ENCODE measurements at places on chromosomes 16 and 17.

- DNase-seq: no peak
Measured at GRCh38 chr16:69619514-69619913, 53.7 kb downstream of the NFAT5 start.

GRCh38 chr16:83271123-83271522 lies 536.7 kb upstream of the HSBP1 start:
- no peak for DNase-seq

DNA sequence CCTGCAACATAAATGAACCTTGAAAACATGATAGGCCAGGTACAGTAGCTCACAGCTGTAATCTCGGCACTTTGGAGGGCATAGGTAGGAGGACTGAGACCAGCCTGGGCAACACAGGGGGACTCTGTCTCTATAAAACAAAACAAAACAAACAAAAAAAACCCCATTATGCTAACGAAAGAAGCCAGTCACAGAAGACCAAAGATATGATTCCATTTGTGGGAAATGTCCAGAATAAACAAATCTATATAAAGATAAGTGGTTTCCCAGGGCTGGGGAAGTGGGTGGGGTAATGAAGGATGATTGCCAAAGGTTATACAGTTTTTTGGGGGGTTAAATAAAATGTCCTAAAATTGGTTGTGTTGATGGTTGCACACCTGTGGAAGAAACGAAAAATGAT lies 36.5 kb upstream of the SIAH1 start:
- no peak for DNase-seq

- DNase-seq: no peak
Measured at GRCh38 chr16:66369055-66369592, 2.6 kb downstream of the CDH5 start.

GRCh38 chr17:36641877-36642845 lies 40.8 kb downstream of the MRM1 start:
- peak; percentile 22 for DNase-seq

DNA sequence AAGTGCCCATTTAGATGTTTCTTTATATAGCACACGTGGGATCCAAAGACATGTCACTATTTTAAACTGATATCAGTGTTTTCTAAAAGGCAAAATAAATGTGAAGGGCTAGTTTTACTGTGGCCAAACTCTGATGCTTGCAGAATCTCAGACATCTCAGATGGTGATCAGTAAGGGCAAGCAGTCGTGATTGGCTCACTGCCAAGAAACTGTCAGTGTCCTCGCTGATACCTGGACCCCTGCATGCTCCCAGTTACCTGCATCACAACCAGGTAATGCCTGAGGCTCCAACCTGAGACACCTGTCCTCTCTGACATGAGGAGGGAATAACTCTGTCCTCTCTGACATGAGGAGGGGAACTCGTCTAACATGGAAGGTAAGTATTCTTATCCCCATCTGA lies 114.0 kb downstream of the SPECC1 start:
- peak; percentile 27 for DNase-seq

DNA sequence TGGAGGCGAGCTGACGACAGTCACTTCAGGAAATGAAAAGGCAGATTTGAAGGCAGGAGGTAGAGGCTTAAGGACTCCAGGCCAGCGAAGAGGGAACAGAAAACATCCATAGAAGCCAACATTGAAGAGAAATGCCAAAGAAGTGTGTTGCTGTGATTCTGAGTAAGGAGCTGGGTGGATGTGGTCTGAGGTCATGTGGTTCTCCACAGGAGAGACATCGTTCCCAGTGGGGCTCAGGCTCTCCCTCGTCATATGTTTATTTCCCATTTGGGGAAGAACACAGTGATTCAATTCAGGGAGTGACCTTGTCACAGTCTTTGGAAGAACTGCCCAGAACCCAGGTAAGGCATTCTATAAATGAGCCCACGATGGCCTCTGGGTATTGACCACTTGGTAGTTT lies 6.6 kb upstream of the PMP22 start:
- DNase-seq: no peak

DNA sequence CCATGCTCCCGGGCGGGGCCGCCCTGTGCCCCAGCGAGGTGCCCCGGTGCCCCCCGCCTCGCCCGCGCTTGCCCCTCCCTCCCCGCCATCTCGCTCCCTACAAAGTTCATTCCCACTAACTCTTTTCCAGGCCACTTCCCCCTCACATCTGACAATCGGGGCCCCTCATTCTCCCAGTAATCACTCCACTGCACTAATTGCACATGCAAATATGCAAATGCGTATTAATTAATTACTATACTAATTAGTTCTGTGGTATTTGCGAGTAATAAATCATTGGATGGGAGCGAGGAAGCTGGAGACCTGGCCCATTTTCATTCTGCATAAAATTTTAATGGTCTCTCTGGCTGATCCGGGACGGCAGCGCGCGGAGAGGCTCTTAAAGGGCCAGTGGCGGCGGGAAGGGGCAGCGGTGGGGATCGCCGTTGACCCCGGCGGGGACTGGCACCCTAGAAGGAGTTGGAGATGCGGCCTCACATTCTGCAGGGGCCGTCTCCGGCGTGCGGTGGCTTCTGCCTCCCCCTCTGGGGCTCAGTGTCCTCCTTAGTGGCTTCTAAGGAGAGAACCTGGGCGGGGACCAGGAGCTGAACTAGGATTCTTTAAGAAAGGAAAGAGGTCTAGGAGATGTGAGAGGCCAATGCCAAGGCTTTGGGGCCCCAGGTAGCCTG lies 8.4 kb upstream of the PPP1R1B start:
- DNase-seq: peak; percentile 45

DNA sequence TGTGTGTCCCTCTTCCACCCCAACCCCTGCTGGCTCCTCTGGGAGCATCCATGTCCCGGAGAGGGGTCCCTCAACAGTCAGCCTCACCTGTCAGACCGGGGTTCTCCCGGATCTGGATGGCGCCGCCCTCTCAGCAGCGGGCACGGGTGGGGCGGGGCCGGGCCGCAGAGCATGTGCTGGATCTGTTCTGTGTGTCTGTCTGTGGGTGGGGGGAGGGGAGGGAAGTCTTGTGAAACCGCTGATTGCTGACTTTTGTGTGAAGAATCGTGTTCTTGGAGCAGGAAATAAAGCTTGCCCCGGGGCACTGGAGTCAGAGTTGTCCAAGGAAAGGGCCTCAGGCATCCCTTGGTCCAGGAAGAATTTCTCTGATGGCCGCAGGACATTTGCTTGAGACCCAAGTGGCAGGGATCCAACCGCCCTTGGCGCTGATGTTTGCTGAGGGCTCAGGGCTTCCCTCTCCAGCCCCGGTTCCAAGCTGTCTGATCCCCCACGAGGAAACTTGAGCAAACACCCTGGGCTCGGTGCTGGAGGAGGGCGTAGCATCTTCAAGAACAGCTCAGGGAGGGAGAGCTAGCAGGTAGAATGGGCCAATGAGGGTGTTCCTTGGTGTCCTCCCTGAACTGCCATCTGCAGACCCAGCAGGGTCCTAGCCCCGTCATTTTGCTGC lies 4.5 kb downstream of the NXPH3 start:
- no peak for DNase-seq

DNA sequence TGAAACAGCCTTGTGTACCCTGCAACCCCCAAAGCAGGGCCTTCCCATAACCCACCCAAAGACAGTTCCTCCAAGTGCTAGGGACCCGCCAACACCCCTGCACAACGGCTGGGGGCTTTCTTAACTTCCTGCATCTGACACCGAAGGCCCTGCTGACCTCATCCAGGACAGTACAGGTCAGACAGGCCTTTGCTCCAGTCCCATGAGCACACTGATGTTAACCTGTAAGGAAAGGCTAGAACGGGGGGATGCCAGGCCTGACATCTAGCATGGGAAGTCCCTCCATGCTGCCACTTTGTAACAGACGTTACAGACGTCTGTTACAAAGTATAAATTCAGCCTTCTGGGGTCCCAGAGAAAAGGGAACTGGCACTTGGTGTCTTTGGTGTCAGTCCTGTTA lies 369.1 kb downstream of the CPPED1 start:
- DNase-seq: no peak

GRCh38 chr16:87060034-87060986 lies 256.9 kb downstream of the C16orf95 start:
- DNase-seq: no peak

DNA sequence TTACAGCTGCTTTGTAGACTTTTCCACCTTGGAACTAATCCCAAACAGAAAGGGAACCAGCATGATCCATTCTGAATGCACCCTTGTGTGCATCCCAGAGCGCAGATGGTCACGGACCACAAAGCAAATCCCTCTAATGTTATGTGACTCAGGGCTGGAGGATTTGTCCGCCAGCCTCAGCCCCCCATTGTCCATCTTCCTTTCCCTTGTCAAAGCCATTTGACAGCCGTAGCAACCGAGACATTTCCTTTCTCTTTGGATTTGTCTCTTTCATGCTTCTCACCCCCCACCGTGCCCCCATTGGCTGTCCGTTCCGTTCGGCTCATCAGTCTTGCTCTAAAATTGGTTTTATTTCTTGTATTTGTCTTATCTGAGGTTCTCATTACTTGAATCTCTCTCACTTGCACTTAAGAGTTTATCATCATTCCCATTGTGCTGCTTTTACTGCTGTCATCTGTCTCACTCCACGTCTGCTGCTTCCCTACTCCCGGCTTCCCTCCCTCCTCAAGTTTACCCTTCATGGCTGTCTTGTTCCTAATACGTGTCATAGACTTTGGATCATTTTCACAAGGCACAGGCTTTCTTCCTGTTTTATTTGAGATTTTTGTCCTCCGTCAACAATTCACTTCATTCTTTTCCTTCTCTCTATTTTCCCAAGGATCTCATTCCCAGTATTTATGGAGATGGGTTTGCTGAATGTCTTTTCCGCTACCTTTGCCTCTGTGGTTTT lies 163.4 kb upstream of the ERCC4 start:
- DNase-seq: no peak

DNA sequence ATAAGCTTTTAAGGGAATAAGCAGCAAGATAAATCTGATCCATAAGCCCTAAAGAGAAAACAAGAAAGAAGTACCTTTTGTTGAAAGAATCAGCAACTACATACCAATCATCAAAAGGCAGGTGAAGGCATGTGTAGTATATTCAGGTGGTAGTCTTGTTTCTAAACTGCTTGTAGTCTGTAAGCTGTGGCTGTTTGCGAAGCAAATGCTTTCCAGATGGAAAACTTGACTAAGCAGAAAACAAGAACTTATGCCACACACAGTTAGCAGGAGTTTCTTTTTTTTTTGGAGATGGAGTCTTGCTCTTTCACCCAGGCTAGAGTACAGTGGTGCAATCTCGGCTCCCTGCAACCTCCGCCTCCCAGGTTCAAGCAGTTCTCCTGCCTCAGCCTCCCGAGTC lies 5.7 kb downstream of the CBX1 start:
- no peak for DNase-seq

- DNase-seq: no peak
Measured at GRCh38 chr17:65529761-65530522, 31.5 kb downstream of the AXIN2 start.

- no peak for DNase-seq
Measured at GRCh38 chr16:70442344-70442743, 3.4 kb upstream of the ST3GAL2 start.

DNA sequence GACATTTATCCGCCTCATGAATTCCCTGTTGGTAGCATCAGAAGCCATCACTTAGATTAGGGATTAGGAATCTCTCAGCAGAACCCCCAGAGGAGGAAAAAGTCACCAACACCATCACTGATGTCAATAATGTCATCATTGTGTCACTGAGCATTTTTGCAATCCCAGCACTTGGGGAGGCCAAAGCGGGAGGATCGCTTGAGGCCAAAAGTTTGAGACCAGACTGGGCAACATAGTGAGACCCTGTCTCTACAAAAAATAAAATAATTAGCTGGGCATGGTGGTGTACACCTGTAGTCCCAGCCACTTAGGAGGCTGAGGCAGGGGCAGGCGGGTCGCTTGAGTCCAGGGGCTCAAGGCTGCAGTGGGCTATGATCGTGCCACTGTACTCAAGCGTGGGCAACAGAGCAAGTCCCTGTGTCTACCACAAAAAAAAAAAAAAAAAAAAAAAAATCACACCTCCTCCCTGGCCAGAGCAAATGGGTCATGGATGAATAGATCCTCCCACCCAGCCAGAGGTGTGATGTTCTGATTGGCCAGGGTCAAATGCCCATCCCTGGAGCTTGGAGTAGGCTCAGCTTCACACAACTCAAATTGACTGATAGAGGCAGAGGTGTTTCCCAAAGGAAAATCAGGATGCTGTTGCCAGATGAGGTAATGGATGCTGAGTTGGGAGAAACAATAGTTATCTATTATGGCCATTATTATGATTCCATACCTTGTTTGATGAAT lies 31.6 kb downstream of the VWA3A start:
- DNase-seq: no peak

- peak; percentile 81 for DNase-seq
Measured at GRCh38 chr16:67109407-67110135, at the start of gene PHAF1. TSS of gene PHAF1 (plus strand) at chr16:67109941. CDS start at chr16:67110176, 235 bp downstream.

- no peak for DNase-seq
Measured at GRCh38 chr16:1079786-1080525, 7.4 kb downstream of the SSTR5 start.

DNA sequence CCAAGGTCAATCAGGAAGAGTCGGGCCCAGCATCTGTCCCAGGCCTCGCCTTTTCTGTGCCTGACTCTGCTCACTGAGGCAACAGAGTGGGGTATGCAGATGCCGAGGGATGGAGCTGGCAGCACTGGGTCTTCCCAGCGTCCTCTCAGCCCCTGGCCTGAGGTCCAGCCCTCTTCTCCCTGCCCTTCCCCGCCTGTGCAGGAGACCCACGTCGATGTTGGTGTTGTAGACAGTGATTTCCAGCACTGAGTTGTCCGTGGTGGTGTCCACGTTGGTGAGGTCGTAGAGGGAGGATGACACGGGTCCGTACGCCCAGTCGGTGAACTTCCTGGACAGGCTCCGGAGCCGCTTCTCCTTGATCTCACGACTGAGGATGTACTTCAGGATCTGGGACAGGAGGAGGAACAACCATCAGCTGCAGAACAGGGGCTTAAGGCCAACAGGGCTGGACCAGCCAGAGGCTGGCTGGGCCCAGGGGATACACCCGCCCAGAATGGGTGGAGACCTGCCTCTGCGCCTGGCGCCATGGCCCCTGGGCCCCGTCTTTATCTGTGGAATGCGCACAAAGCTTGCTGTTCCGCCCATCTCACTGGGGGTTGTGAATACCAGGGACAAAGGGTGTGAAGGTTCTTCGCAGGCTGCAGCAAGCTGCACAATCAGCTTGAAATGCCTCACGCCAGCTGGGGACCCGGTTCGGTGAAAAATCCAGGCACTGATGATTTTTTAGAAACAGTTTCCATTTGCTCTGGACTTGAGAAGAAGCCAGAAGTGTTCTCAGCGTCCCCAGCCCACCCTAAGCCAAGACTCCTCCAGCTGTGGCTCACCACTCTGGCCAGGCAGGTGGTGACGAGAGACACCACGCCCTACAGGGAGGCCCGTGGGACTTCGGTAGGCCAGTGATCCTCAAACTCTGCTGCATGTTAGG lies 27.5 kb downstream of the TRPV3 start:
- DNase-seq: no peak

DNA sequence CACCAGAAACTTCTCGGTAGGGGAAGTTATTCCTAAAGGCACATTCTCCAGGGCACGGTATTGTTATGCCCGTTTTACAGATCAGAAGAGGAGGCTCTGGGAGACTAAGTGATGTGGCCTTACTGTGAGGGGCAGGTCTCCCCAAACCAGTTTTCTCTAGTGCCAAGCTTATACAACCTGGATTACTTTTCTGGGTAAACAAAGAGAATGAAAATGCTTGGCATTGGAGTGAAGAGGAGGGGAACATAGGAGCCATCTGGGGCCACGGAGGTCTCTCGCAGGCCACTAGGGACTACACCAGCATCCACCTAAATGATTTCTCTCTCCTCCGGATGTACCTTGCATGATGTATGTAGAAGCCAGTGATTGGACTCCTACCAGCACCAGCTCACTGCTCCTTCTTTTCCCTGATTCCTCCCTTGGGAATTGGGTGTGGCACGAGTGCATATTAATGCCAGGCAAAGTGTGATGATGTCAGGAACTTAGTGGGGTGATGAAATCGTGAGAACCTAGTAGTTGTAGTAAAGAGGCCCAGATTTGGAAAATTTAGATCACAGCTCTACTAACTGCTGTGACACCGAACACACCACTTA lies 674 bp downstream of the TOM1L1 start:
- DNase-seq: peak; percentile 50
